ENCODE measurements at places on chromosomes 6 and 20.

DNA sequence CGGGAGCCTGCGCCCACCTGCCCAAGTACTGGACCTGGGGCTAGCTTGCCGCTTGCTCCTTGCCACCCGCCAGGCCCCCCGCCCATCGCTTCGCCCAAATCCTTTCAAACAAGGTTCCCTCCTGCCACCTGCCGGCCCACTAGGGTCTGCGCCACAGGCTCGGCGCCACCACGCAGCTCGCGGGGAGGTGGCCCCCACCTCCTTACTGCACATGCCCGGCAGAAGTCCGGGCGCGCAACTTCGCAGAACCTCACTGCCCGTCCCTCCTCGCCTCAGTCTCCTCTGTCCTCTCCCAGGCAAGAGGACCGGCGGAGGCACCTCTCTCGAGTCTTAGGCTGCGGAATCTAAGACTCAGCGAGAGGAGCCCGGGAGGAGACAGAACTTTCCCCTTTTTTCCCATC is 11.2 kb downstream of the GNAS-AS1 start:
- no peak for DNase-seq

DNA sequence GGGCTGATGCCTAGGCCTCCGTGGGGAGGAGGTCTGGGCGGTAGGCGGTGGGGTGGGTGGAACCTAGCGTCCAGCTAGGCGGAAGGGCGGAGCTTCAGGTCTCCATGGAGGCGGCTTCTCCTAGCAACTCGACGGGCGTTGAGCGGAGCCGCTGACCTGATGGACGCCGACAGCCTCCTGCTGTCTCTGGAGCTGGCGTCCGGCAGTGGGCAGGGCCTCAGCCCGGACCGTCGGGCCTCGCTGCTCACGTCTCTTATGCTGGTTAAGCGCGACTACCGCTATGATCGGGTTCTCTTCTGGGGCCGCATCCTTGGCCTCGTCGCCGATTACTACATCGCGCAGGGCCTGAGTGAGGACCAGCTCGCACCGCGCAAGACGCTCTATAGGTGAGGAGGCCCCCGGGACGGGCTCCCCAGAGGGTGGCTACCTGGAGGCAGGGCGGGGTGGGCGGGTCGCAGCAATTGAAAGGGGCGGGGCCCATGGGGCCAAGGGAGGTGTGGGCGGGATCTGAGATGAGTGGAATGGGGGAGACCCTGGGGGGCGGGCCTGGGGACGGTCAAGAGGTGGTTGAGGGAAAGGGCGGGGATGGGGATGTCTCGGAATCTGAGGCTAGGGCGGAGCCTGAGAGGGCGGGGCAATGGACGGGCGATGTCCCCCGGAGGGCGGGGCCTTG is at the start of gene RSPH9:
RSPH9 (plus strand) TSS at position 97 of the 673 bp plus-strand sequence; CDS start at position 160, 63 bp downstream.
- DNase-seq, result no peak

GRCh38 chr6:21593927-21594415 is 420 bp downstream of the SOX4 start:
- no peak for DNase-seq

DNA sequence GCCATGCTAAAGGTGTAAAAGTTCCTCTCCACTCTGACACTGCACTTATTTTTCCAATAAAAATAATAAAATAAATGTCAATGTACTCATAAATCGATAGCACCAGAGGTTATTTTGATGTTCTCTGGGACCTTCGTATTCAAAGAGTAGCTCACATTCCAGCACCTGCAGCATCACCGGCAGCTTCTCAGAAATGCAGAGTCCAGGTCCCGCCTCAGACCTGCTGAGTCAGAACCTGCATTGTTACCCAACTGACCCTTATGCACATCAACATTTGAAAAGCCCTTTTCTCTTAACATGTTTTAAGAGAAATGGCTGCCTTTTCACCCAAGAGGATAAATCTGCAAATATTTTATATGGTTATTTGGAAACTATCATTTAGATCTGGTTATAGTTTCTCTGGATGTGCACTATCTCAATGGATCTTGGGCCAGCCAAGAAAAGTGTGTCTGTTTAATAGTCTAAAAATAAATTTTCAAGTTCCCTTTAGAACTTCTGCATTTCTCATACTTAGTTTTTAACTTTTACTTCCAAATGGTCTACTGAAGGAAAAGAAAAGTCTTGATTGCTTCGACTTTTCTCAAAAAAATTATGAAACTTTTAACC is 216.2 kb upstream of the PRDM1 start:
- DNase-seq, result no peak

DNA sequence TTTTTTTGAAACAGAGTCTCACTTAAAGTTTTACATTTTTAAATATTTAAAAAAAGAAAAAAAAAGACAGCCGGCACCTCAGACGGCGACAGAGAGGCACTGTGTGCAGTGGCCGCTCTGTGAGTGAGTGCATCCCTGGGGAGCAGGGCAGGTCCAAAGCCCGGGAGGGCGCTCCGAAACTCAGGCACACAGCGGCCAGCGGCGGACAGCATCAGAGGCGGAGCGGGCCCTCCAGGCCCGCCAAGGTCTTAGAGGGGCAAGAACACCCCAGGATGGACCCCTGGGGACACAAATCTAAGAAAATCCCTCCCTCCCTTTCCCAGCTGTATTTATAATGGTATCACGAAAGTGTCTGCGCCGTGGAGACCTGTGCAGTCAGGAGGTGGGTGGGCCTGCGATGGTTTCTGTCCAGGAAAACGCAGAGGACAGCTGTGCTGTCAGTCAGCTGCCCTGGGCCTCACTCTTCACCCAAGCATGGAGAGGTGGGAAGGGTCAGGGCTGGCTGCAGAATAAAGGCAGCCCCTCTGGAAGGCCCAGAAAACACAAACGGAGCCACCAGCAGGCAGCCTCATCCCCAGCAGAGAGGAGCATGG is 43.8 kb downstream of the TAF4 start:
- DNase-seq, result no peak

GRCh38 chr6:123201869-123202372 is 205.9 kb downstream of the CLVS2 start:
- DNase-seq, result no peak

DNA sequence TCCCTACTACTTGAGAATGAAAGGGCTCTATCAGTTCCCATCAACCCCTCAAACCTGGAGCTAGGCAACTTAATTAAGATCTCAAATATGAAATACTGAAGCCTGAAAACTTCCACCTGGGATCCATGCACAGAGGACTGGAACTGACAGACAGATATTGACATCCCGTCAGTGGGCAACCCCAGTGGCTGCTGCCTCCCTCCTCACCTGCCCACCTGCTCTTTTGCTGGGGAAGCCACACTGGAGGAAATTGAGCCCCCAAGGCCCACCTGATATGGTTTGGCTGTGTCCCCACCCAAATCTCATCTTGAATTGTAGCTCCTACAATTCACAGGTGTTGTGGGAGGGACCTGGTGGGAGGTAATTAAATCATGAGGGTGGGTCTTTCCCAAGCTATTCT is 192.8 kb downstream of the LRFN2 start:
- DNase-seq, result no peak

GRCh38 chr6:14601490-14601889 is 483.9 kb downstream of the CD83 start:
- no peak for DNase-seq

DNA sequence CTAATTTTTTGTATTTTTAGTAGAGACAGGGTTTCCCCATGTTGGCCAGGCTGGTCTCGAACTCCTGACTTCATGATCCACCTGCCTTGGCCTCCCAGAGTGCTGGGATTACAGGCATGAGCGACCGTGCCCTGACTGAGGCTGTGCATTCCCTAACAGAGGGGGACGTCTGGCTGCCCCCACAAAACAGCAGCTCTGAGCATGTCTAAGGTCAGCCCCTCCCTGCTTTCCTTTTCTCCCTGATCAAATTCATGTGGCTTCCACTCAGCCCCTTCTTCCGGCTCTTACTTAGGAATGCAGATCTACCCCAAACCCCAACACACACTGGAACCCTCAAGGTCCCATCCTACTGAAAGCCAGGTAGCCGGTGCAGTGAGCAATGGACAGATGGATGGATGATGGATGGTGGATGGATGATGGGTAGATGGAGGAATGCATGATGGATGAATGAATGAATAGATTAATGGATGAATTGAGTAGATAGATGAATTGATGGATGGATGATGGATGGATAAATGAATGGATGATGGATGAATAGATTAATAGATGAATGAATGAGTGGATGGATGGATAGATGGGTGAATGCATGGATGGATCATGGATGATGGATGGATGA is 91.5 kb upstream of the BHLHE23 start:
- DNase-seq, result no peak

DNA sequence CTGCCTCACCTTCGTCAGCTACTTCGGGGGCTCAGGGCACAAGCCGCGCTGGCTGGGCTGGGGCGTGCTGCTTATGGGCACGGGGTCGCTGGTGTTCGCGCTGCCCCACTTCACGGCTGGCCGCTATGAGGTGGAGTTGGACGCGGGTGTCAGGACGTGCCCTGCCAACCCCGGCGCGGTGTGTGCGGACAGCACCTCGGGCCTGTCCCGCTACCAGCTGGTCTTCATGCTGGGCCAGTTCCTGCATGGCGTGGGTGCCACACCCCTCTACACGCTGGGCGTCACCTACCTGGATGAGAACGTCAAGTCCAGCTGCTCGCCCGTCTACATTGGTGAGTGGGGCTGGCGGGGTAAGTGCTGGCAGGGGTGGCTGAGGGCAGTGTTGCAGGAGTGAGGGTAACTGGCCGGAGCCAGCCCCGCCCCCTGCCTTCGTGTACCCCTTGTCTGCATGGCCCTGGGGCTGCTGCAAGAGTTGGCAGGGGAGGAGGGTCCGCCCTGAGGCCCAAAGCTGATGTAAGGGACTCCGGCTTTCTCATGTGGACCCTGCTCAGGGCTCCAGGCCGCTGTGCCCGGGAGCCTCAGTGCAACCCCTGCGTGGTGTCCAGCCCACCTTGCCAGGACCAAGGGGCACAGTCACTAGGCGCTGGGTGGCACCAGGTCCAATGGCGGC is 14.8 kb downstream of the SLCO4A1 start:
- DNase-seq, result no peak

DNA sequence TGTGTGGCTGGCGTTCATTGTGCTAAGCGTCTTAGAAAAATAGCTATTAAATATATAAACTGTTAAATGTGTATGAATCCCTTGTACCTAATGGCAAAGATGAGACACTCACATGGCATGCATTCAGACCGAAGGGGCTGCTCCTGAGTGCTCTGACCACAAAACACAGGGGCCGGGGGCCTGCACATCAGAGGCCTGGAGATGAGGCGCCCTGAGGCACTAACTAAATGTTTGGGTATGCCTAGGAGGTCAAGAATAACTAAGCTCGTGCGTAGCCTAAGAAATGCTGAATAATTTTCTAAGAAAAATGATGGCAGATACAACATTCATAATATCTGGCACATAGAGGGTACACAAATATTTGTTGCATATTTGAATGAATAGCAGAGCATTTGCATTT is 92.5 kb downstream of the PSMB1 start:
- DNase-seq, result no peak

- no peak for DNase-seq
These were observed 7.5 kb upstream of the CCDC28A start for GRCh38 chr6:138765896-138766655.

DNA sequence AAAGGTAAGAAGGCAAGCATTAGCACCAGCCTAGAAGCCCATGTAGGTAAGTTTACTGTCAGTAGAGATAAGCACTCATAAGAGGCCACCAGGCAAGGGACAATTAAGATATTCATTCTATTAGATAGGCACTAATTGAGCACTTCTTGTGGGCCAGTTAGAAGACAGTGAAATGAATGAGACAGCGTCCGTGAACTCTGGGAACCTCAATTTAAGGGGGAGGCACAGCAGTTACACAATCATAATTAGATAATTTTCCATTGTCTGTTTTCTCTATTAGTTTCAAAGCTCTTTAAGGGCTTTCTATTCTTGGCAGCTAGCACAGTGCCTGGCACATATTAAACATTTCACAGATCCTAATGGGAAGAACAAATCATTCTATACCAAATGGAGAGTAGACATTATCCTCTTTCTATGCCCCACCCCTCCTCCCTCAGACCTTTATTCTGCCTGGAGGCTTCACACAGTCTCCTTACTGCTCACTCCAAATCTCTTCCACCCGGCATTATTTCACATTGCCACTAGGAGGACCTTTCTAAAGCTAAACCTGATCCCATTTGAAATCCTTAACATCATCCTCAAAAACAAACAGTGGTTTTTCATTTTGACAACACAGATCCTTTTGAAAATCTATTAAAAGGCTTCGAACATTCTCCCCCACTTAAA is 529.6 kb downstream of the ADGRB3 start:
- DNase-seq, result no peak

GRCh38 chr6:99614430-99615186 is 8.0 kb downstream of the PRDM13 start:
- no peak for DNase-seq

GRCh38 chr6:90264561-90264960 is 32.1 kb downstream of the BACH2 start:
- DNase-seq, result no peak

- no peak for DNase-seq
These were observed 430.5 kb upstream of the EPHA7 start for GRCh38 chr6:93849857-93850256.

- no peak for DNase-seq
These were observed 4.8 kb downstream of the HELZ2 start for GRCh38 chr20:63568986-63569949.

GRCh38 chr6:118122161-118122725 is 215.2 kb downstream of the SLC35F1 start:
- no peak for DNase-seq

DNA sequence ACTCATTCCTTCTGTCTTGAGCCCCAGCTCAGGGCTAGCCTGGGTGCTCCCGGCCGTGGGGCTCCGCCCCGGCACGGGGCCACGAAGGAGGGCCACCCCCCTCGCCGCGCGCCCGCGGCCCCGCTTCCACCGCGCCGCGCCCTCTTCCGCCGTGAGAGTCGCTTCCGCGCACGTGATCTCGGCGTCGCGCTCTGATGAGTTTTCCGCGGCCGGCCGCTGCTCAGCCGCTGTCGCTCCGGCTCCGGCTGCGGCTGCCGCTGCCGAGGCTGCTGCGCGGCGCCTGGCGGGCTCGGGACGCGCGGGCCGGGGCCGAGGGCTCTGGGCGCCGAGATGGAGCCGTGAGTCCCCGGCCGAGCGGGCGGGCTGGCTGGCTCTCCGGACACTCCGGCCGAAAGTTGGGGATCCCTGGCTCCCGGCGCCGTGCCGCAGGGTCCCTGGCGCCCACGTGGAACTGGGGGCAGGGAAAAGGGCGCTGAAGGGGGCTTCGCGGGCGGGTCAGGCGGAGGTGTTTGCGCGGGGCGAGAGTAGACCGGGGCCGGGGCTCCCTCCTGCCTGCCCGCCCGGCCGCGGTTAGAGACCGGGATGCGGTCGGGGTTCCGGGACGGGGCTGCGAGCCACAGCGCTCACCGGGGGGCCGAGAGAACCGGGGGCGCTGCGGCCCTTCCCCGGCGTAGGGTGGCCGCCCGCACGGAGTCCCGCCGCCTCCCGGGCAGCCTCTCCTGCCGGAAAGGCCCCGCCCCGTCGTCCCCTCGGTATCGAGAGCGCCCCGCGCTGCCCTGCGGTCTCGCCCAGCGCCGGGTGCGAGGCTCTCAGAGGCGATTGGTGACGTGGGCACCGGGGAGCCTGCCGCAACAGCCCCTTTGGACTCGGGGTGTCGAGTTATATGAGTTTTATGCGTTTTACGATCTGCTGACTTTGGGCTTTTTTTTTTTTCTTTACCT is at the start of gene TMEM181:
TMEM181 (plus strand) TSS at position 197 of the 941 bp plus-strand sequence; CDS start at position 331, 134 bp downstream.
- no peak for DNase-seq

GRCh38 chr6:25697537-25698340 is 45.7 kb downstream of the SCGN start:
- no peak for DNase-seq

Data from SIG-M5 (cell line).